ELR (cell line): ENCODE measurements at places on chromosomes 7 and 10.

DNA sequence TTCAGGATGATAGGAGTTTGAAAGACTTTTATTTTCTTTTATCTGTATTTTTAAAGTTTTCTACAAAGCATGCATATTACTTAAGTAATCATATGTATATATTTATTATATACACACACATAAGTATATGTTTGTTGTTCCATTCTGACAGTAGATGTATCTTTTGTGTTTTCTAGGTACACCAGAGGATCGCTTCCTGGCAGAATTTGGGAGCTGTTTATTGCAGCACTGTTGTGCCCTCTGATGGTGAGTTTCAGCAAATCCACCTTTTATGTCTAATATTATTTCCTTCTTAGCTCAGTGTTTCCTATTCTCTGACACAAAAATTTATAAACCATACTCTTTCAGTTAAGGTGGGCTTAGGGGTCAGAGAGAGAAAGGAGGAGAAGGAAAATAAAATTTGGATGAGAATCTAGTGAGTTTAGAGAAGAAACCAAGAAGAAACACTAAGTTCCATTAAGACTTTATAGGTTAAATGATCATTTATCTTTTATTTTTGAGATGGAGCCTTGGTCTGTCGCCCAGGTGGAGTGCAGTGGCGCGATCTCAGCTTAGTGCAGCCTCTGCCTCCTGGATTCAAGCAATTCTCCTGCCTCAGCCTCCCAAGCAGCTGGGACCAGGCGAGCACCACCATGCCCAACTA is 59.2 kb upstream of the OIT3 start:
- DNase-seq = peak; percentile 78

DNA sequence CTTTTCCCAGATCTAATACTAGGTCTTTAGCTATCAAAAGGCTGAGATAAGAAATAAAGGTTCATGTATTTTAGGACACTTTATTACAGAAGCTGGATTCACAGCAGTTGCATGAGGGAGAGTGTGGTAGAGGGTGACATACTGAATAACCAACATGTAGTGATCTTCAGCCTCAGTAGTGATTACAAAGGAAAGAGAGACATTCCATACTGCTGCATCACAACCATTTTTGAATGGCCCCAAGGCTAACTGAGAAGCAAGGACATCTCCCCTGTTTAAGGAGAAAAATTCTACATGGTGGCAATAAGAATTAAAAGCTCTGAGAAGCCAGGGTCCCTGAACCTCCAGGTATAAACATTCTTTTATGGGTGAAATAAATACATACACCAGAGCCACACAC is 35.3 kb downstream of the COG5 start:
- peak; percentile 80 for DNase-seq

DNA sequence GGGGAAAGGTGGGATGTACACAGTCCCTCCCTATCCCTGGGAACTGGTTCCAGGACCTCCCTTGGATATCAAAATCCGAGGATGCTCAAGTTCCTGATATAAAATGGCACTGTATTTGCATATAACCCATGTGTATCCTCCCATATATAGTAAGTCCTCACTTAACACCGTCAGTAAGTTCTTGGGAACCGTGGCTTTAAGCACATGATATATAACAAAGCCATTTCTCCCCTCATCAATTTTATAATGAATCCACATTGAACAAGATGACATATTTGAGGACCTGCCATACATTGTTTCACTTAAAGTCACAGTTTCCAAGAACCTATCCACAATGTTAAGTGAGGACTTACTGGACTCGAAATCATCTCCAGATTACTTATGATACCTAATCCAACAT is 5.4 kb downstream of the CRYGN start:
- DNase-seq = no peak

DNA sequence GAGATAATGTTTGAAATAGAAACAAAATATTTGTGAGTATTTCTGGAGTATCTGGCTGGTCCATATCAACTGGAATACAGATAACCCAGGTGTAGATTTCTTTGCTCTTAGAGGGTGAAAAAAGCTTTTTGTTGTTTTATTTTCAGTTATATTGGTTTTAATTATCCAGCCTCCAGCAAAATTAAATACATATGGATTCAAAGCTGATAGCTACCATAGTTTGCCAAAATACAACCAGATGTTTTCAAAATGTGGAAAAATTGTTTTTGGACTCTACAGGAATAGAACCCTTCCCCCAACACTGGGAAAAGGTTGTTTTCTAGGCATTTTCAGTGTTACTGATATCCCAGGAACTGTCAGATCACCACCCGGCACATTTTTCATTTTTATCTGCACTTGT is 30.1 kb downstream of the LRRC17 start:
- DNase-seq = no peak

DNA sequence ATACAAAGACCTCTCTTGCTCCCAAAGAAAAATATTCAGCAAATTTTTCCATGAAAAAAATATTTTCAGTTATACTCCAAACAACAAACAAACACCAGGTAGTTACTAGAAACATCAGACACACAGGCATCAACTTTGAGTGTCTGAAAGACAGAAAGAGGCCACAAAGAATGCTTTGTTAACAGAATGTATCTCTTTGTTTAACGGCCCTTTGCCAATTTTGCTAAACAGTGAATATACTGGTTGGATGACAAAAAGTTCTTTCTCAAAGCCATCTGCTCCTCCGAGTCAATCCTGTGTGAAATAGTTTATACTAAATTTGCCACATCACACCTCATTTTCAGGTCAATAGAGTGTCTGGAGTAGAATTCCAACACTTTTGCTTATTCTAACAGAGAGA is 216.7 kb upstream of the PHF14 start:
- DNase-seq = no peak

DNA sequence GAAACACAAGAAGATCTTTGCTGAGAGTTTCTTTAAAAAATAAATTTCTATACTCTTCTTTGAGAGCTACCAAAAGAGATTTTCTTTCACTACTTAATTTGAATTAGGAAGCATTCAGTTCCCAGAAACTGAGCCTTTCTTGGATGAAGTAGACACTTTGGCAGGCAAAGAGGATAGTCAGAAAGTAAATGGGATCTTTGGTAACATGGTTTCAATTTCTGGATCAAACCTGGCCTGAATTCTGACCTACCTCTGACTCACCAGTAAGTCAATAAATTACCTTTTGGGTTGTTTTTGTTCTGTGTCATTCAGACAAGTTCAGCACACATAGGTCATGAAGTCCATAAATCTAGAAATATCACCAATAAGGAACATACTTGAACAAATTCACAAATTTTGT is 26.8 kb upstream of the CABCOCO1 start:
- DNase-seq = peak; percentile 67

- no peak for DNase-seq
Measured at GRCh38 chr10:70212879-70213278, 20.4 kb downstream of the PPA1 start.

GRCh38 chr10:115063701-115064658 is 29.2 kb upstream of the ATRNL1 start:
- DNase-seq = no peak

DNA sequence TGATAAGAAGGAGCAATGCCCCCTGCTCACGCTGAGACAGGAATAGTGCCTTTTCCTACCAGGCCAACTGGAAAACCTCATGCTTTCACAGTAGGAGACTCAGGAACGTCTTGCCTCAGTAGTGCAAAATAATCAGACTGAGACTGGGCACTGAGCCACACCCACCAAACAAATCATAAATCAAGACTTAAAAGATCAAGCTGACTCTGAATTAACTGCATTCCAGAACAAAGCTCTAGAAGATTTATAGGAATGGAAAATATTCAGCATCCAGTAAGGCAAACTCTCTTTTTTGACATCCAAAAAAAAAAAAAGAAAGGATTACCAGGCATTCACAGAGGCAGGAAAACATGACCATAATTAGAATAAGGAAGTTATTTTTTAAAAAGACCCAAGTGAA is 30.5 kb upstream of the SLC18A3 start:
- DNase-seq = no peak

DNA sequence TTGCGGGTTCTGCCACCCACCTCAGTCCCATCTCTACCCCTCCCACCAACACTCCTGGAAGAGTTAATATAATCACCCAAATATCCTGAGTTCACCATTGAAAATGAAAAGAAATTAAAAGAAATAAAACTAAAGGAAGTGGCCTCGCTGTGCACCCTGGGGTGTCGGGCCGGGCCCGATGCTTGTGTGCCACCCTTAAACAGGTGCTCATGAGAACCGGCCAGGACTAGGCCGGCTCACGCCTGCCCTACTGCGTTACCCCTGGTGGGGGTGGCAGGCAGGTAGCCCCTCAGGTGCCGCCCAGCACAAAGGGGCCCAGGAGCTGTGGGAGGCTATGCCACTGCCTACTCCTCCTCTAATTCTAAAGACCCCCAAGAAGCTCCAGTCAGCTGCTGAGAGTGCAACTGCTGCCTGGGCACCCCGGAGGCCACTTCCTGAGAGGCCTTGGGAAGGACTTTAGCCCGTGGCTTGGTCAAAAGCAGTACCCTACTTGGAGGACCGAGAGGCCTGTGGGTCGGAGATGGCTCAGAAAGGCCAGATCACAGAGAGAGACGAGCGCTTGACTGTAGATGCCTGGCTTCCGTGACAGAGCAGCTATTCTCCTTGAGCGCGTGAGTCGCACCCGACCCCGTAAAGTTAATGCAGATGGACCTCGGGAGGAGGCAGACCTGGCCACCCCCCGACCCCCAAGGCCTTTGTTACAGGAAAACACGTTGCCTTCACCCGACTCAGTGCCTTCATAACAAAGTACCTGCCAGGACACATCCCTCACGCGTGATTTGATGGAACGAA is 51.0 kb upstream of the PPP2R2D start:
- DNase-seq = no peak

DNA sequence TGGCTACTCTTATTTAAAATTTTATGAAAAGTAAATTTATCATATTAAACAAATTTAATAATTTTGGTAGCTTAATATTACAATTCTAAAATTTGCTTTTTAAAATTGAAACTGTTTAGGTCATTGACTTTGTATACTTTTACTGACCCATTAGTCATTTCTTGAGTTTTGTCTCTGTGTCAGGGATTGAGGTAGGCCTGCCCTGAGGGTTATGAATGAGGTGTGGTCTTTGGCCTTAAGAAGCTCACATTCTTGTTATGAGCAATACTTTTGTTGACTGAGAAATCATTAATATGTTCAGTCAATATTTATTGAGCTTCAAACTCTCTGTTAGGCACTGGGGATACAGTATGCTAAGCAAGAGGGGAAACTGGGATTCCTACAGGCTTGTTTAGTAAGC is 47.0 kb upstream of the RPA3 start:
- peak; percentile 69 for DNase-seq

DNA sequence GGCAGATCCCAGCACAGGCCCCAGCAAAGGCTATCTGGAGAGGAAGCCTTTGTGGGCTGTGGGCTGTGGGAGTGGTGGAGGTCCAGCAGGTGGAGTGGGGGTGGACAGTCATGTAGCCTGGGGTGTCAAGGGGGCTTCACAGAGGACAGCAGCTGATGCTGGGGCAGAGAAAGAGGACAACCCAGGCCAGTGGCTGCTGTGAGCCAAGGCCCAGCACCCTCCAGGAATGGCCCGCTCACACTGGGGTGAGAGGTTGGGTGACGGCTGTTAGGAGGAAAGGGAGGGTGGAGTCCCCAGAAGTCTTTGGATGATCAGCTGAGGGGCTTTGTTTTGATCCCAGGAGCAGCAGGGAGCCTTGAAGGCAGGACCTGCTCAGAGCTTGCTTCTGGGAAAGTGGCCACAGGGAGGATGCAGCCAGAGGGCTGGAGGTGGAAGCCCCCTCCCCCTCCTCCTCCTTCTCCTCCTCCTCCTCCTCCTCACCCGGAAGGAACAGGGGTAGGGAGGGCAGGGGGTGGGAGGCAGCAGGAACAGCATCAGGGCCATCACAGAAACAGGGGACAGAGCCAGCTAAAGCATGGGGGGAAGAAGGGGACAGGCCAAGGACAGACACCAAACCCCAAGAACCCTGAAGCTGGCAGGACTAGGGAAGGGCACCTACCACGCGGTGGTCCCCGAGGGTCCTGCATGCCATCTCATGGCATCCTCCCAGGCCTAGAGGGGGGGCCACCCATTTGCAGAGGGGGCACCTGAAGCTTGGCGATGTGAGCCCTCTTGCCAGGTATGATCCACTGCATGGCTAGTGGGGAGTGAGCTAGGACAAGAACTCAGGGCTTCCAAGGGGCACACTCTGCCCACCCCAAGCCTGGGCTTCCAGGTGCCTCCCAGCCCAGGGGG is 144.9 kb downstream of the GRID1 start:
- DNase-seq = no peak

- DNase-seq = no peak
Measured at GRCh38 chr10:108014902-108015177, 850.3 kb upstream of the SORCS1 start.

GRCh38 chr10:13839430-13839990 is 252.7 kb downstream of the PRPF18 start:
- peak; percentile 91 for DNase-seq

DNA sequence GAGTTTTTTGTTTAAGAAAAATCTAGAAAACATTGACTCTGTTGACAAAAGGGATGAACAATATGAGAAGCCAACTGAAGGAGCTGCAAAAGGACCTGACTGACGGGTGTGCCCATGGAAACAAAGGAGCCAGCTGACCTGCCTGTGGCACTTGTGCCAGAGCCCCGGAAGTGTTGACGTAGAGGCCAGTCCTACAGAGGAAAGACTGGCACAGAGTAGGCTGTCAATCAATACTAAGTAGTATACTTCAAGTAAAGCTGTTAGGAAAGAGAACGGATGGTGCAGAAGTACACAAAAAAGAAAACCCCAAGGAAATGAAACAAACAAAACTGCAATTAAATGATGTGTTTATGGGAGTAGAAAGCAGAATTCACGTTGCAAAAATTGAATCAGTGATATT is 19.0 kb upstream of the ABI1 start:
- DNase-seq = no peak

GRCh38 chr7:2972835-2973161 is 70.9 kb downstream of the CARD11 start:
- DNase-seq = no peak

- DNase-seq = no peak
Measured at GRCh38 chr7:69968969-69969556, 370.8 kb downstream of the AUTS2 start.

- no peak for DNase-seq
Measured at GRCh38 chr7:90966346-90966745, 297.9 kb upstream of the FZD1 start.

- peak; percentile 51 for DNase-seq
Measured at GRCh38 chr7:105024734-105025133, 10.7 kb downstream of the KMT2E start.

DNA sequence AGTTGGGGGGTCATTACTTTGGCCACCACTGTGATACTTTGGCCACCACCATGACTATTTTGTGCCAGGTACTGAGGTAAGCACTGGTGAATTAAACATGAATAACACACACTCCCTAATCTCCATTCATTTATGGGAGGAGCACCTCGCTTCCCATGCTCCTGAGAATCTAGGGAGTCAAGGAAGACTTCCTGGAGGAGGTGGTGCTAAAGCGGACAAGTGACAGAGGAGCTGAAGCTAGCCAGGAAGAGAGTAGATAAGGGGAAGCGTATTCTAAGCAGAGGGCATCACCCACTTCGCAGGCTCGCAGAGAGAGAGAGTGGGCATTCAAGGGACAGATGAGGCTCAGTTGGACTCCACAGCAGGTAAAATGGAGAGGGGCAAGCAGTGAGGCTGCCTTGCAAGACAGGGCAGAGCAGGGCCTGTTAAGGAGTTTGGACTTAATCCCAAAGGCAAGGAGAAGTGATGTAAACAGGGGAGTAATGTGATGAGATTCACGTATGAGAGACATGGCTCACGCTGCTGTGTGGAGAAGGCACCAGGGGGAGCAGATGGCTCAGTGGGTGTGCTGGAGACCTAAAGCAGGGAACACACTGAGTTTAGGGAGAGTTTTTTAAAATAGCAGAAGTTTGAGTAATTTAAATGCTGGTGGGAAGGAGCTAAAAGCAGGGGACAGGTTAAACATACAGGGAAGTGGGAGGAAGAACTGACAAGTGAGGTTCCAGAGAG is 21.3 kb upstream of the TMEM248 start:
- DNase-seq = no peak

GRCh38 chr10:13136651-13137050 is 24.7 kb upstream of the MCM10 start:
- no peak for DNase-seq
